ENCODE measurements at places on chromosomes 11 and 22. TPM values are rescaled to one million over a fixed set of nuclear protein-coding genes. Genes with fewer than 3 reads are reported as not detected.

DNA sequence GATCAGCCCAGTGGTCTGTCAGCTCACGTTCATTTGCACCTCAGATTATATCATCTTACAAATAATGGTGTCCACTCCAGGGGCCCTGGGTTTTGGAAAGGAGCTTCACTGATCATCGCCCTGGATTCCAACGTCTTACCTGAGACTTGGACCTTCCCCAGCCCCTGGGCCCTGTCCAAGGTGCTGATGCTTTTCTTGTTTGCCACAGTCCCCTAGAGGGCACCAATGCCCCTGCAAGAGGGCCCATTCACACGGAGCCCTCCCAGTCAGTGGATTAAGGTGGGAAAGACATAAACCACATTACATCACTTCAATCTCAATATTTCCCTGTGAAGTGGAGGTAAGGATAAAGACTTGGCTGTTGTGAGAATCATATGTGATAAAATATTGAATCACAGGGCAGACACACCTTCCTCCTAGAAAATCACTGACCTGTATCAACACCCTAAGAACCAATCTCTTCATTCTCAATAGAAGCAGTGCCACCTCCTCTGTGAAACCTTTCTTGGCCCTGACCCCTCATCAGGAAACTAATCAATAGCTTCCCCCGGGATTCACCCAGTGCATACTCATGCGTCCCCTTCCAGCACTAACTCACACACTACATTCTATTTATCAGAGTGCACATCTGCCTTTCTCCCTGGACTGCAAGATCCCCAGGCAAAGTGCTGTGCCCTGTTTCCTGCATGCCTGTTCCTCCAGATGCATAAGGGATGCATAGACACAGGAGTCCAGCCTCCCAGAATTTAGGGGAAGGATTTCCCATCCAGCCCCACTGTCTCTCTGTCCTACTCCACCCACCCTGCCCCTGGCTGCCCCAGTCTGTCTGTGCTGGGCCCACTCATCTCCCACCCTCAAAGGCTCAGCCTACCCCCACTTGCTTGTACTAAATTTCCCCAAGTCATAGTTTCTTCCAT is 167.0 kb downstream of the BUD13 start:
- H3K4me1 ChIP-seq = no peaks in the 10 kb centered on the region
- no peak for DNase-seq
- no peaks in the 10 kb centered on the region for H3K36me3 ChIP-seq
- no peaks in the 10 kb centered on the region for H3K27me3 ChIP-seq
- no peak overlapping the region for H3K27ac ChIP-seq

DNA sequence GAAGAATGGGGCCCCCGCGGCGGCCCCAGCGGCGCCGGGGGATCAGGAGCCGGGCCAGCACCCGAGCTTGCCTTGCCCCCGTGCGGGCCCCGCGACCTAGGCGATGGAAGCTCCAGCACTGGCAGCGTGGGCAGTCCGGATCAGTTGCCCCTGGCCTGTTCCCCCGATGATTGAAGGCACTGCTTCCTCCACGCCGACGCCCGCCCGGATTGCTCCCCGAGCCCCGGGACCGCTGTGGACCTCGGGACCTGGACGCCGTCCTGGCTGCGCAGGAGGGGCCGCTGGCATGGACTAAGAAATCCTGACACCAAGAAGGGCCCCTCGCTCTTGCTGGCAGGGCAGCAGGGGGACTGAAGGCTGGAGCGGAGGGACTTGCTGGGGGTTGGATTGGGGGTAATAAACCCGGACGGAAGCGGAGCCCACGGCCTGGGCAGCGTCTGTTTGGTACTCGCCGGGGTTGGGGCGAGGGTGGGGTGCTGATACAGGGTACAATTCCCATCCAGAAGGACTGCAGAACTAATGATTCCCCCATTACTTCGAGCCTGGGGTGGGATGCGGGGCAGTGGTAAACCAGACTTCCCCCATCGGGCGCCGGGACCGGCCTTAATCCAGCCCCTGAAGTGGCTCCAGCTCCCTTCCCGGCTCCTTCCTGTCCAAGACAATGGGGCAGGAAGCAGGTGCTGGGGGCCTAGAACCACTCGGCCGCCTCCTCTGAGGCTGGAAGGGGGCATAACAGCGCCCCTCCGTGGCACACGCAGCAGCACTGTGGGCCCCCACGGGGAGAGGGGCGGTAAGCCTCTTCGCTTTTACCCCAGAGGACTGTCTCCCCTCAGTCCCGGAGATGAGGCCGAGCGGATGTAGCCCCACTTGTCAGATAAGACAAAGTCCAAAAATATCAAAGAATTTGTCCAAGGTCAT is 1.0 kb downstream of the CCDC85B start:
- peak overlapping the region; percentile 86 for H3K27ac ChIP-seq
- H3K27me3 ChIP-seq = no peaks in the 10 kb centered on the region
- peaks cover 71% of the 10 kb centered on the region for H3K4me1 ChIP-seq
- no peak for DNase-seq

GRCh38 chr22:36206255-36206654 is 4.6 kb upstream of the APOL4 start:
- DNase-seq = no peak
- no peak overlapping the region for H3K4me3 ChIP-seq
- no peak overlapping the region for H3K27ac ChIP-seq
- peaks cover 31% of the 10 kb centered on the region for H3K4me1 ChIP-seq
- H3K36me3 ChIP-seq = no peaks in the 10 kb centered on the region

The BCO2 gene
- 1.4 TPM for total RNA-seq

DNA sequence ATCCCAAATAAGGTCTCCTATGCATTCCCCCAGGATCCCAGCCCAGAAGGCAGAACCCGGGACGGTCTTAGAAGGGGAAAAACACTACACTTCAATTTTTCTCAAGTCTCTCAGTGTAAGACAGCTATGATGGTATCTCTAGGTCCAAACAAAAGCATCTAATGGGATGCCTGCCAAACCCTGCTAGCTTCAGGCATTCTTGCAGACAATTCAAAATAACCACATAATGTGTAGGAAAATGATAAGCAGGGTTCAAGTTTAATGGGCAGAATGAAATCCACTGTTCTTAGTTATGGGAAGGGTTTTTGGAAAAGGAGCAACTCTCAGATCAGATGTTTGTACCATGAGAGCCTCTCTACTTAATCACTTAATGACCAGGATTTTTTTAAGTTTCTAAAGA is 119.8 kb upstream of the ANO1 start:
- H3K27ac ChIP-seq = no peak overlapping the region
- H3K4me3 ChIP-seq = no peak overlapping the region
- no peaks in the 10 kb centered on the region for H3K4me1 ChIP-seq

The PKDREJ gene
- total RNA-seq = not detected

- H3K4me3 ChIP-seq = no peak overlapping the region
- H3K27me3 ChIP-seq = peaks cover 2% of the 10 kb centered on the region
- no peak overlapping the region for H3K27ac ChIP-seq
Observed at GRCh38 chr11:12737024-12737423, 62.8 kb downstream of the TEAD1 start.

GRCh38 chr11:77568916-77569675 is 20.7 kb upstream of the AQP11 start:
- H3K36me3 ChIP-seq = no peaks in the 10 kb centered on the region
- peaks cover 5% of the 10 kb centered on the region for H3K27me3 ChIP-seq
- no peaks in the 10 kb centered on the region for H3K4me1 ChIP-seq
- H3K4me3 ChIP-seq = no peak overlapping the region

The LIF gene
- 0.44 TPM for total RNA-seq

The CCDC87 gene
- 0.22 TPM for total RNA-seq

The FGF3 gene
- total RNA-seq = not detected

- peaks cover 7% of the 10 kb centered on the region for H3K27me3 ChIP-seq
- no peak overlapping the region for H3K4me3 ChIP-seq
- H3K4me1 ChIP-seq = no peaks in the 10 kb centered on the region
- H3K36me3 ChIP-seq = no peaks in the 10 kb centered on the region
- DNase-seq = no peak
Observed at GRCh38 chr11:117562136-117562535, 234.5 kb downstream of the CEP164 start.

DNA sequence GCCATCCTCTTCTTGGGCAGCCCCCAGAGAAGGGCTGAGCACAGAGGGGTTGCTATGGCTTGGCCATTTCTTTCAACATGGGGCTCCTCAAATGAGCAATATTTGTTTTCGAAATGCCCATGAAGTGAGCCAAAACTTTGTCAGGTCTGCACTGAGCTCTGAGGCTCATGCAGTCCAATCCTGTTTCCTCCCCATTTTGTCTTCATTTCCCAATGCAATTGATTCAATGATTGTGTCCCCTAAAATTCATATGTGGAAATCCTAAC is 60.6 kb upstream of the CD44 start:
- peaks cover 87% of the 10 kb centered on the region for H3K4me1 ChIP-seq
- no peaks in the 10 kb centered on the region for H3K27me3 ChIP-seq

DNA sequence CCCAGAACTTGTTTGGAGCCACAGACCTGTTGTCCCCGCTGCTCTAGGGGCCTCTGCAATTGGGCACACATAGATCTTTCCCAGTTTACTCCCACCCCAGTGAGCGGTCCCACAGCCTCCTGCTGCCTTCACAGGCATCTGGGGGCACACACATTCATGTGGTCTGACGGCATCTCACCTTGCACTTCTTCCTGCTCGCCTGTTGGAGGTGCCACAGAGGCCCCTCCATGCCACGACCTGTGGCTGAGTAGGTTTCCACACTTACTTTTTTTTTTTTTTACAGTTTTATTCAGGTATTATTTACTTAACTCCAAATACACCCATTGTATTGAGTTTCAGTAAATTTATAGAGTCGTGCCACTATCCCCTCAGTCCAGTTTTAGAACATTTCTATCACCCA is 68.9 kb upstream of the SEPTIN5 start:
- peaks cover 3% of the 10 kb centered on the region for H3K36me3 ChIP-seq
- no peak for DNase-seq
- H3K27me3 ChIP-seq = peaks cover 31% of the 10 kb centered on the region

GRCh38 chr11:19561011-19561410 is 151.6 kb upstream of the NAV2 start:
- no peak overlapping the region for H3K27ac ChIP-seq
- no peak overlapping the region for H3K4me3 ChIP-seq
- no peaks in the 10 kb centered on the region for H3K4me1 ChIP-seq
- peaks cover 16% of the 10 kb centered on the region for H3K27me3 ChIP-seq
- DNase-seq = no peak

The PHLDA2 gene
- total RNA-seq = 0.42 TPM

GRCh38 chr22:29233277-29233877 is 27.7 kb downstream of the EMID1 start:
- no peaks in the 10 kb centered on the region for H3K4me1 ChIP-seq
- no peaks in the 10 kb centered on the region for H3K36me3 ChIP-seq
- peaks cover 6% of the 10 kb centered on the region for H3K27me3 ChIP-seq
- no peak overlapping the region for H3K4me3 ChIP-seq
- H3K27ac ChIP-seq = no peak overlapping the region
- no peak for DNase-seq

The SMIM35 gene
- total RNA-seq = 1.9 TPM

GRCh38 chr11:124837491-124837856 is 27.8 kb upstream of the ROBO3 start:
- no peak overlapping the region for H3K27ac ChIP-seq
- DNase-seq = no peak
- no peak overlapping the region for H3K4me3 ChIP-seq

DNA sequence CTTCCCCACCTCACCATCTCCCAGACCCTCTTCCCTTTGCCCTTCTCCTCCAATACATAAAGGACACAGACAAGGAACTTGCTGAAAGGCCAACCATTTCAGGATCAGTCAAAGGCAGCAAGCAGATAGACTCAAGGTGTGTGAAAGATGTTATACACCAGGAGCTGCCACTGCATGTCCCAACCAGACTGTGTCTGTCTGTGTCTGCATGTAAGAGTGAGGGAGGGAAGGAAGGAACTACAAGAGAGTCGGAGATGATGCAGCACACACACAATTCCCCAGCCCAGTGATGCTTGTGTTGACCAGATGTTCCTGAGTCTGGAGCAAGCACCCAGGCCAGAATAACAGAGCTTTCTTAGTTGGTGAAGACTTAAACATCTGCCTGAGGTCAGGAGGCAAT is 58.2 kb downstream of the TIMP3 start:
- no peaks in the 10 kb centered on the region for H3K4me1 ChIP-seq
- no peaks in the 10 kb centered on the region for H3K36me3 ChIP-seq
- H3K27ac ChIP-seq = no peak overlapping the region
- no peak overlapping the region for H3K4me3 ChIP-seq
- DNase-seq = no peak

The GDPD4 gene
- not detected for total RNA-seq

- DNase-seq = no peak
- H3K4me1 ChIP-seq = peaks cover 28% of the 10 kb centered on the region
- no peaks in the 10 kb centered on the region for H3K27me3 ChIP-seq
Observed at GRCh38 chr22:32482708-32483107, 8.1 kb downstream of the FBXO7 start.

The BIRC3 gene
- total RNA-seq = 236 TPM

- no peak for DNase-seq
- no peaks in the 10 kb centered on the region for H3K36me3 ChIP-seq
- peaks cover 2% of the 10 kb centered on the region for H3K27me3 ChIP-seq
- H3K4me1 ChIP-seq = no peaks in the 10 kb centered on the region
Observed at GRCh38 chr11:9039198-9039597, 35.4 kb upstream of the NRIP3 start.

The AMOTL1 gene
- total RNA-seq = 1.0 TPM
